Activated T-cell treated with anti-CD3 and anti-CD28 coated beads, Interleukin-2, amount 50 U/mL, for 72 hours (primary cell): ENCODE measurements at places on chromosomes 11 and 22. TPM values are rescaled to one million over a fixed set of nuclear protein-coding genes. Genes with fewer than 3 reads are reported as not detected.

- no peak for DNase-seq
These were observed 14.4 kb downstream of the CABIN1 start for GRCh38 chr22:24025475-24025874.

DNA sequence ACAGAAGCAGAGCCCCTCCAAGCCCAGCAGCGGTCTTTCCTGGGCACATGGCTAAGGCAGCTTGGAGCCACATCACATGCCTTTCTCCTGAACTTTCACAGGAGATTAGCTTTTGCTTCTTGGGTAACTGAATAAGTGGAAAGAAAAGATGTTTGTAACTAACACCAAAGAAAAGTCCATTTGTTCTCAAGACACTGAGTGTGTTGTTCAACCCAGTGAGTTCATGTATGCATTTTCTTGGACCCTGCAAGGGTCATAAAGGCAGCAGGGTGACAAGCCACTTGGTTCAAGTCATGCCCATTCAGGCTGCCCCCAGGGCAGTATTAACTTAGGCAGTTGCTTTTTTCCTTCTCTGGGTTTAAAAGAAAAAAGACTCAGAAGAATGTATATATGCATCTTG lies 203.4 kb downstream of the FAM76B start:
- DNase-seq = no peak

- no peak for DNase-seq
These were observed 1.7 kb downstream of the AP5B1 start for GRCh38 chr11:65778901-65779668.

DNA sequence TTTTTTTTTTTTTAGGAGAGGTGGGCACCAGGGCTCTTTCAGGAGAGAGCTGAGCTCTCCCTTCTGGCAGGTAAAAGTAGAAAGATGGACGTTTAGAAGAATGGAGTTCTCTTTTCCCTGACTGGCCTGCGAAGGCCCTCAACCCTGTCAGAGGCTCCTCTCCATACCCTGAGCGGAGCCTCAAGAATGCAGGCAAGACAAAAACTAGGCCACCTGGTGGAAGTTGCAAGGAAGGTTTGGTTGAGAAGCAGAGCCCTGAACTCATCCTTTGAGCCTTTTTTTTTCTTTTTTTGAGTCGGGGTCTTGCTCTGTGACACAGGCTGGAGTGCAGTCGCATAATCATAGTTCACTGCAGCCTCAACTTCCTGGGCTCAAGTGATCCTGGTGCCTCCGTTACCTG lies 1.4 kb downstream of the OTOG start:
- no peak for DNase-seq

Gene TEAD1
- 0.31 TPM for total RNA-seq

Gene ANO9
- total RNA-seq = 34.3 TPM

DNA sequence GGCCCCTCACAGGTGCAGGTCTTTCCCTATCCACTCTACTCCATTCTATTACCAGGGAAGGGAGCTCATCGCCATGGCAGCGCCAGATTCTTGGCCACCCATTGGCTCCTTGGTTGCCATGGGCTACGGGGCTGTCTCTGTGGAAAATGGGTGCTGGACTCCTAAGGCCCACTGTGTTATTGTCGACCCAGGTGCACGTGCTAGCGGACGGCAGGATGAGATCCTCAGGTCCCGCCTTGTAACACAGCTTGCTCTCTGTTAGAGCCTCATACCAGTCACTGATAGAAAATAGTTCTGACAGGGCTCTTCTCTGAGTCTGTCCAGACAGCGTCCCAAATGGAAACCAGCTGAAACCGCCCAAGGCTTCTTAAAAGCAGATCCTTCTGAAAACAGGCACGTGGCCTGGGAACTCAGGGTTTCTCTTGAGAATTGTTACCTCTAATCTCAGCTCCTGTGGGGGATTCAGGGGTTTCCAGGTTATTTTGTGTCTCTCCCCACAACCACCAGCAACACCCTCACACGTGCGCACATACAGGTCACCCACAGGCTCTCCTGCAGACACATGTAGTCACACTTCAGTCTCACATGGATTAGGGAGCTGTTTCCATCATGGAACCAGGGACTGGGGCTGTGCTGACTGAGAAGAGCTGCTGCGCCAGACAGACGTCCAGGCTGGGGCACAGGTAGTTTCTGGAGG lies 1.5 kb downstream of the TUB start:
- no peak for DNase-seq

Gene JAML
- 272 TPM for total RNA-seq

- no peak for DNase-seq
These were observed 7.4 kb downstream of the DUSP8 start for GRCh38 chr11:1564535-1565172.
